ENCODE measurements at places on chromosomes 1 and 21.

GRCh38 chr1:111717450-111717849 is 21.7 kb downstream of the INKA2 start:
- no peaks in the 10 kb centered on the region for H3K27me3 ChIP-seq
- H3K27ac ChIP-seq, result peak overlapping the region; percentile 10
- no peak overlapping the region for H3K4me3 ChIP-seq
- no peak for DNase-seq
- H3K36me3 ChIP-seq, result peaks cover 4% of the 10 kb centered on the region

DNA sequence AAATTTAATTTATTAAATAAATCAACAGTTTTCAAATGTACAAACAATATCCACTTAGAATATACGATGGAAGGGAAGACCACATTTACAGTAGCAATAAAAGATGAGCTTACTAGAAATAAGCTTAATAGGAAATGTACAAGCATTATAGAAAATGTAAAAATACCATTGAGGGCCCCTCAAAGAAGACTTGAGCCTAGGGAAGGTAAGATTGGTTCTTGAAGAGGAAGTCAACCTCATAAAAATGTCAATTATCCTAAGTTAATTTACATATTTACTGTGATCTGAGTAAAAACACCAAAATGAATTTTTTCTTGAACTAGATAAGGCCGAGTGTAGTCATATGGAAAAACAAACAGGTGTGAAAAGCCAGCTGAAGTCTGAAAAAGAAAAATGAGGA is 39.7 kb upstream of the TRIM67 start:
- peaks cover 6% of the 10 kb centered on the region for H3K36me3 ChIP-seq
- no peak overlapping the region for H3K4me3 ChIP-seq
- H3K27ac ChIP-seq, result no peak overlapping the region
- no peaks in the 10 kb centered on the region for H3K4me1 ChIP-seq

- no peak for DNase-seq
- no peak overlapping the region for H3K4me3 ChIP-seq
- H3K27ac ChIP-seq, result no peak overlapping the region
- no peaks in the 10 kb centered on the region for H3K27me3 ChIP-seq
These were observed 58.6 kb downstream of the ADARB1 start for GRCh38 chr21:45132841-45133573.

DNA sequence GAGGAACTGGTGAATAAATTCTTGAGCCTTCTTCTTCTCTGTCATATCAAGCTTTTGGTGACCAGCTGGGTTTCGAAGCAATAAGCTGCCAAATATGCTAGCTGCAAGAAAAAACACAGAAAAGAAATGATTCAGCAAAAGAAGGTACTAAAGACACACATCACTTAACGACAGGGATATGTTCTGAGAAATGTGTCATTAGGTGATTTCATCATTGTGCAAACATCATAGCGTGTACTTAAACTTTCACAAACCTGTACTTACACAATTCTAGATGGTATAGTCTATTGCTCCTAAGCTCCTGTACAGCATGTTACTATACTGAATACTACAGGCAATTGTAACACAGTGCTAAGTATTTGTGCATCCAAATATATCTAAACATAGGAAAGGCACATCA is 2.9 kb upstream of the MTF1 start:
- peaks cover 7% of the 10 kb centered on the region for H3K4me1 ChIP-seq
- no peak for DNase-seq
- no peak overlapping the region for H3K27ac ChIP-seq
- H3K36me3 ChIP-seq, result peaks cover 21% of the 10 kb centered on the region
- H3K4me3 ChIP-seq, result no peak overlapping the region

DNA sequence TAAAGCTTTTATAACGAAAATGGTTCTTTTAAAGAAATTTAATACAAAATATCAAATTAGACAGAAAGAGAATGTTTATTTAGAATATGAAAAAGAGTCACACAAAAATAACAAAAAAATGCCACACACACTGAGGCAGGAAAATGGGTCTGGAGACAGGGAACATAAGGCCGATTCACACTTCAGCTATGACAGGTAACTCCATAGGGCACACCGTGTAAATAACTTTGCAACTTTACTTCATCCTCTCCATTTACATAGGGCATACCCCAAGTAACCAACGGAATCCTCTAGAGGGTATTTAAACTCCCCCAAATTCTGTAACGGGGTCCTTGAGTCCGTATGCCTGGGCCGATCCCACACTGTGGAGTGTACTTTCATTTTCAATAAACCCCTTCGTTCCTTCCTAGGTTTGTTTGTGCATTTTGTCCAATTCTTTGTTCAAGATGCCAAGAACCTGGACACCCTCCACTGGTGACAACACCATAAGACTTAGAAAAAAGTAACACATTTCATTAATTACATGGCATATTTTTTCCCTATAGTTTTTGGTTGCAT is 23.1 kb upstream of the PTGS2 start:
- no peak overlapping the region for H3K4me3 ChIP-seq
- H3K27me3 ChIP-seq, result no peaks in the 10 kb centered on the region

DNA sequence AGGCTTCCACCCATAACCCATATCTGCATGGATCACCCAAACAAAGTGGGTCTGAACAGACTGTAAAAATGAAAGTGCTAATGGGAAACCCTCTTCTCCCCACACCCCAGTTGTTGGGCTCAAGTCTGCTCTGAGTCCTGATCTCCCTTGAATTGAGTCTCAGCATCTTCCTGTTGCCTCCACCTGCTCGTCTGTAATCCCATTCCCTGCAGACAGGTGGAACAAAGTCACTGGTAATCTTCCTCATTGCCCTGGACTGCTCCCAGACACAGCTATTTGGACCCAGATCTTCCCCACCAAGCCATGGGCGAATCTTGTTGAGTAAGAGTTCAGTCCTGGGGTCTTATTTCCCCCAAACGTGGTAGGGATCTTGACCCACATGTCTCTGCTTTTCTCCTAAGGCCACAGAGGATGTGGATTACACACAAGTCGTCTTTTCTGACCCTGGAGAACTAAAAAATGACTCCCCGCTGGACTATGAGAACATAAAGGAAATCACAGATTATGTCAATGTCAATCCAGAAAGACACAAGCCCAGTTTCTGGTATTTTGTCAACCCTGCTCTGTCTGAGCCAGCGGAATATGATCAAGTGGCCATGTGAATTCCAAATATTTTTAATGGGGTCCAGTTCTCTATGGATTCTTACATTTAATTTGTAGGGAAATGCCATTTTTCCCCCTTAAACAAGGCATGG is 15.7 kb downstream of the AVPR1B start:
- no peaks in the 10 kb centered on the region for H3K27me3 ChIP-seq
- peaks cover 25% of the 10 kb centered on the region for H3K4me1 ChIP-seq
- no peak overlapping the region for H3K4me3 ChIP-seq
- peaks cover 2% of the 10 kb centered on the region for H3K36me3 ChIP-seq
- no peak for DNase-seq
- peak overlapping the region; percentile 40 for H3K27ac ChIP-seq

GRCh38 chr1:7501084-7501491 is 270.0 kb upstream of the VAMP3 start:
- H3K4me1 ChIP-seq, result no peaks in the 10 kb centered on the region
- DNase-seq, result no peak
- H3K27me3 ChIP-seq, result no peaks in the 10 kb centered on the region
- no peaks in the 10 kb centered on the region for H3K36me3 ChIP-seq
- H3K4me3 ChIP-seq, result no peak overlapping the region
- H3K27ac ChIP-seq, result no peak overlapping the region

DNA sequence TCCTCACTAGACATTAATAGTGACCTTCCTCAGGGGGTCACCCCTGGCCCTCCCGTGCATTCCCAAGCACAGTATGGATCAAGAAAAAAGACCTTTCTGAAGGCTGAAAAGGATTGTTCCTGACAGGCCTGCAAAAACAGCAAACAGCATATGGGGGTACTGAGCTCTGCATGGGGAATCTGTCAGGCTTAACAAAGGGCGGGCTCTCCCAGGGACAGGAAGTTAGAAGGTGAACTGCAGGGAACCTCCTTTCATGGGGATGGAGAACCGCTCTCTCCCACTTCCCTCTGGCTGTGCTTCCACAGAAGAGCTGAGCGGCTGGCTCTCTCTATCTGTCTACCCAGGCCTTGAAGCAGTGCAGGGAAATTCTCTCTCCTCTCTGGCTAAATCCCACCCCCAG is 91.7 kb downstream of the DTL start:
- no peak for DNase-seq
- H3K4me1 ChIP-seq, result no peaks in the 10 kb centered on the region
- H3K4me3 ChIP-seq, result no peak overlapping the region
- no peak overlapping the region for H3K27ac ChIP-seq
- H3K36me3 ChIP-seq, result no peaks in the 10 kb centered on the region
- H3K27me3 ChIP-seq, result no peaks in the 10 kb centered on the region

DNA sequence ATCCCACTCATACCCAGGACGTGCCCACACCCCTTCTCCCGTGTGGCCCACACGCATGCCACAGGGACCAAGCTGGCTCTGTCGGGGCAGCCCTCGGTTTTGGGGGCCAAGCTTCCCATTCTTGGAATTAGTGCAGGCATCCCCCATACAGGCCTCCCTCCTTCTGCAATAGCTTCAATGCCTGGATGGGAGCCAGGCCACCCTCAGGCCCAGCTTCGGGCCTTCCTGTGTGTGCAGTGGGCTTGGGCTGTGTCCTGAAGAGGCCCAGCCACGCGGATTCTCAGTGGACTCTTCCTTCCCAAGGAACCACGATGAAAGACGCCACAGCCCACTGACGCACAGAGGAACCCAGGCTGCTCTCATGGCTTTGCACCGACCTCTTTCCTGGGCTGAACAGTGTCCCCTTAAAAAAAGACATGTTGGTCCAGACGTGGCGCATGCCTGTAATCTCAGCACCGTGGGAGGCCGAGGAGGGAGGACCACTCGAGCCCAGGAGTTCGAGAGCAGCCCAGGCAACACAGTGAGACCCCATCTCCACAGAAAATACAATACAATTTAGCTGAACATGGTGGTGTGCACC is 3.4 kb downstream of the KRTAP10-11 start:
- peaks cover 3% of the 10 kb centered on the region for H3K4me1 ChIP-seq
- H3K36me3 ChIP-seq, result no peaks in the 10 kb centered on the region

DNA sequence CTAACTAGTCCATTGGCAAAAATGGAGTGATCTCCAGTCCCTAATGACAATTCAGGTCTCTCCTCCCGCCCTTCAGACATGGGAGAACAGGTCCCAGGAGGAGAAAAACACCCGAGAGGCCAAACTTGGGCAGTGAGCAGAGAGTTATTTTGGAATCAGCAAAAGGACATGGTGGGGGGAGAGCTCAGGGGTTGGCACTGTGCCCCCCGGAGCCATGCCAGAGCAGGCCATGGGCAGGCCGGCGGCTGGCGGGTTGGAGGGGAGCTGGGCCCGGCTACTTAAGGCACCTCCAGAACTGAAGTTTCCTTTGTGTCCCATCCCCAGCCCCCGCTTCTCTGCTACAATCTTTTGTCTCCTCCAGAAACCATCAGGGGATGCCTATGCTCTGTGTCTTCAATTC is 7.1 kb downstream of the LGR6 start:
- H3K4me1 ChIP-seq, result peaks cover 4% of the 10 kb centered on the region
- peaks cover 13% of the 10 kb centered on the region for H3K27me3 ChIP-seq
- no peak for DNase-seq

GRCh38 chr1:101278238-101278637 is 41.4 kb downstream of the S1PR1 start:
- no peak overlapping the region for H3K27ac ChIP-seq
- H3K4me1 ChIP-seq, result peaks cover 29% of the 10 kb centered on the region
- no peaks in the 10 kb centered on the region for H3K27me3 ChIP-seq

DNA sequence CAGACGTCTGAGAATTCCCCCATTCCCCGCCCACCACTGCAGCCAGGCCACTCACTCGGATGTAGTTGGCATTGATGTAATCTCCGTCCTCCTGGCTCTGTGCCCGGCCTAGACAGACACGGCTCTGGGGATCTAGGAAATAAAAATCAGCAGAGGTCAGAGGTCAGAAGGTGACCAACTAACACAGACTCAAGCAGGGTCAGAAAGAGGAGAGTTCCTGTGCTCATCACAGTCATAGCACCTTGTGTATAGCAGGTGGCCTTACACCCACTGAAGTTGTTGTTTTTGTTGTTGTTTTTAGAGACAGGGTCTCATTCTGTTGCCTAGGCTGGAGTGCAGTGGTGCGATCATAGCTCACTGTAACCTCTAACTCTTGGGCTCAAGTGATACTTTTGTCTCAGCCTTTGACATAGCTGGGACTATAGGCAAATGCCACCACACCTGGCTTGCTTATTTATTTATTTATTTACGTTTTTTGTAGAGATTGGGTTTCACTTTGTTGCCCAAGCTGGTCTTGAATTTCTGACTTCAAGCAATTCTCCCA is 4.9 kb downstream of the PTPN7 start:
- no peak for DNase-seq
- H3K27me3 ChIP-seq, result no peaks in the 10 kb centered on the region
- H3K36me3 ChIP-seq, result peaks cover 17% of the 10 kb centered on the region
- H3K4me3 ChIP-seq, result no peak overlapping the region
- no peak overlapping the region for H3K27ac ChIP-seq
